ENCODE measurements at places on chromosomes 5 and 9.

DNA sequence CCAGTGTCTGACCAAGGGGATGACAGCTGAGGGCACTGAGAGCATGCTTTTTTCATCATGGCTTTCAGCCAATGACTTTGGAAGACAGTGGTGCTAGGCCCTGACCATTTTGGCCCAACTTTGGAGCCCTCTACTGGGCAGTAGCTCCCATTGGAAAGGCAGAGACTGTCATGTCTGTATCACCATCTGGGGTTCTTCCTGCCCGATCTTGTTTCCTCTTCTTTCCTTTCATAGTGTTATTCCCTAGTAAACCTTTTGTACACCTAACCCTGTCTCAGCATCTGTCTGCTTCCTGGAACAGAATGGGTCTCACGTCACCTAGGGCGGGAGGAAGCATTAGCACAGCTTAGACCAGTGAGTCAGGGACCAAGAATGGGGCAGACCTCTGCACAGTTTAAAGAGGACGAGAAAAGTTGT, 97.4 kb upstream of the MAST4 start:
- DNase-seq = no peak

DNA sequence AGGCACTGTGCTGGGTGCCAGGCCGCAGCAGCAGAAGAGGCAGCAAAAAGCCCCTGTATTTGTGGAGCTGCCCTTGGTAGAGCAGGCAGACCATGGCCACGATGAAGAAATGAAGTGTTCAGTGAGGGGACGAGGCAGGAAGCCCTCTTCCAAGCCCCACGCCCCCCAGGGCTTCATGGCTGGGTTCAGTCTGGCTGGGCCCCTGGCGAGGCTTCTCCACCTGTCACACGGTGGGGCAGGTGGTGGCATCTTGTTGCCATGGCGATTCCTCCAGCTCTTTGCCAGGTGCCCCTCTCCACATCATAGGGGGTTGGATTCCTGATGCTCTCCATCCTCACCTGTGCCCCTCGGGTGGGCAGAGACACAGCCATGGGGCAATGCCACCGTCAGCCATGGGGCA, 21.5 kb downstream of the ADGRD2 start:
- DNase-seq = no peak

- no peak for DNase-seq
Measured at GRCh38 chr9:5575000-5575399, 53.9 kb upstream of the RIC1 start.

GRCh38 chr5:138334867-138335447, 3.1 kb upstream of the FAM53C start:
- DNase-seq = no peak

- no peak for DNase-seq
Measured at GRCh38 chr5:5313101-5313635, 109.3 kb upstream of the ICE1 start.

DNA sequence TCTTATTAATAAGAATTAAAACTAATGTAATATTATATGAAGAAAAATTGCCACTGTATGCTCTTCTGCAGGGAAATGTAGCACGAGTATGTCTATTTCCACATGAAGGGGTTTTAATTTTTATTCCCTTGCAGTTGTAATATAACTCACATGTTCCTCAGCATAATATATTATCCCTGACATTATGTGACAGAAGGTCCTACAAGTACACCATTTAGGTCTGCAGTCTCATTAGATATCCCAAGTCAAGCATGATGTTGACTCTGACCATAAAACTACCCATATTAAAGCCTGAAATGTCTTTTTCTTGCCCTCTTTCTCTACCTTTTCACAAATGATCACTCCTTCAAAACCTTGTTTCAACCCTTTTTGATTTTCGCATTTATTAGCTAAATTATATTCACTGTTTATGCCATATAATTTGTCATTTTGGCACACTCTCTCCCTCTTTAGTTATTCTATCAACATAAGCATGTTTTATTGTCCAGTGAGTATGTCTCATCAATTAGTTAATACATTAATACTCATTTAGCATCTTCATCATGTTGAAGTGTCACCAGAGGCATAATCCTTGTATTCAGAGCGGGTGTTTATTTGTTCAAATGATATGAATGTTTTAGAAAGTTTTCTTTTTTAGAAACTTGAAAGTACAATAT, 532.8 kb downstream of the MAT2B start:
- DNase-seq = no peak

- no peak for DNase-seq
Measured at GRCh38 chr5:102889033-102889432, 133.9 kb downstream of the PAM start.

DNA sequence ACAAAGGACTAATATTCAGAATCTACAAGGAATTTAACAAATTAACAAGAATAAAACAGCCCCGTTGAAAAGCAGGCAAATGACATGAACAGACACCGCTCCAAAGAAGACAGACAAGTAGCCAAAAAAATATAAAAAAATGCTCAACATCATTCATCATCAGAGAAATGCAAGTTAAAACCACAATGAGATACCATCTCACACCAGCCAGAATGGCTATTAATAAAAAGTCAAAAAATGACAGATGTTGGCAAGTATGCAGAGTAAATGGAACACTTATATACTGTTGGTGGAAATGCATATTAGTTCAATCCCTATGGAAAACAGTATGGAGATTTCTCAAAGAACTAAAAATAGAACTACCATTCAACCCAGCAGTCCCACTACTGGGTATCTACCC, 302.7 kb upstream of the RGMB start:
- no peak for DNase-seq

- no peak for DNase-seq
Measured at GRCh38 chr5:112640546-112640945, 97.1 kb upstream of the APC start.

DNA sequence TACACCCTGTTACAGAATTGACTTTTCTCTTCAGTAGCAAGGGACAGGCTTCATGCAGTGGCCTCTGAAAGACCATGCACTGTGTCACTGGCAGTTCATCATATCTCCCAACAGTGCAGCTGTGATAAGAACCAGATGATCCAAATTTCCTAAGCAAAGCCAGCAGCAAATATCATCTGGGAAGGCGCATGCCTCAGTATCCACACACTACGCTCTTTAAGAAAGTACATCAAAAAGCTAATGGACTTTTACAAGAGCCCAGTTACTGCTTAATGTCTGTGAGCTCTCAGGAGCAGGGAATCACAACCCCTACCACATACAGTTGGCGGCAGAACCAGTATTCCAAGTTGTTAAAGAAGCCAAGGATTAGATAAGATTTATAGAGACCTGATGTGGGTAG, 25.1 kb downstream of the ADAMTSL1 start:
- DNase-seq = no peak

DNA sequence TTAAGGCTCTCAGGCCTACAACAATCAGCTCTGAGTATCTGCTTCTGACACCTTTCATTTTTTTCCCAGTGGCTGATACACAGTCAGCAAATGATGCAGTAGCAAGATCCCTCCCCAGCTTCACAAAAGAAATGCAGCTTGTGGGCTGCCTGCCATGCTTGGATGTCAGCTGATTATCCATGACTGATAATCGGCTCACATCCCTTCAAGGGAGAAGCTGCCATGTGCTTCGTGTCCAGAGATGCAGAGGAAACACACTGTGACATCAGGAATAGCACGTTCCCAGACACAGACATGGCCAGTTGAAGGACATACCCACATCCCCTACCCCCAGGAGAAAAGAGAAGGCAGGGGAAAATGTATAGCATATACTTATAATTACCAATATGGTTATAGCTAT, 27.9 kb downstream of the TMEM215 start:
- DNase-seq = no peak

- DNase-seq = no peak
Measured at GRCh38 chr5:53552561-53552960, 7.9 kb upstream of the NDUFS4 start.

GRCh38 chr5:6338135-6338534, 40.2 kb downstream of the MED10 start:
- DNase-seq = no peak

GRCh38 chr5:9350301-9350797, 195.5 kb downstream of the SEMA5A start:
- DNase-seq = no peak

DNA sequence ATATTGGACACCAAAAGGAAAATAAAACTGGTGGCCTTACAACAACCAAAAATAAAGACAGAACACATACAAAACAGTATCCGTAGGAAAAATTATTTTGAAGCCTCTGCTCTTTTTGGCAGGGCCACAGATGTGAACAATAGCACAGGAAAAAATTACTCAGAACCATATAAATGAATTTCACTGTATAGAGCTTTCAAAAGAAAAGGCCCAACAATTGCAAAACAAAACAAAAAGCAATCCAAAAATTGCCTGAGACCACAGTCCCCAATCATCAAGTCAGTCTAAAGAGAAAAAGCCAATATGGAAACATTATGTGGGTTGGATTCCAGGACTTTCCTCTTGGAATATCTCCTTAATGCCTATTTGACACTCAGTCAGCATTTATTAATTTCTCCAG, 243.8 kb downstream of the CEMIP2 start:
- DNase-seq = no peak

GRCh38 chr5:135269199-135269598, 129.8 kb downstream of the MACROH2A1 start:
- no peak for DNase-seq

- no peak for DNase-seq
Measured at GRCh38 chr5:37825334-37825915, 14.4 kb downstream of the GDNF start.

- no peak for DNase-seq
Measured at GRCh38 chr9:91814201-91814600, 135.8 kb downstream of the ROR2 start.

- DNase-seq = no peak
Measured at GRCh38 chr5:131693894-131694293, 58.9 kb upstream of the RAPGEF6 start.

DNA sequence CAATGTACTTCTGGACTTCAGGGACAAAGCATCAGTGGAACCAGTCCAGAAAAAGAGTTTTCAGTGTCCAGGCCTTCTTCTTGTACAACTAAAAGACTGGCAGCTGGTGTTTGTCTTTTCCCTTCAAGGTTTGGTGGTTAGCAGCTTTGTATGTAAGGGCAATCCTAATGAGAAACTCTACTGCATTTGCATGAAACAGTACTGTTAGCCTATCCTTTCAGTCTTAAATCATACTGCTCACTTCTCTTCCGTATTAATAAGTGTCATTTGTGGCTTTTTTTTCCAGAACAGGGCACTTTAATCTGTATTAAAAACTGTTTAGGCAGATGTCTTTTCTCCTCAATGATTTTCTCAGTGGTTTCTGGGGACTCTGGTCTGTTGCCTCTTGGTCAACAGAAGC, 48.9 kb downstream of the FAM174A start:
- no peak for DNase-seq

DNA sequence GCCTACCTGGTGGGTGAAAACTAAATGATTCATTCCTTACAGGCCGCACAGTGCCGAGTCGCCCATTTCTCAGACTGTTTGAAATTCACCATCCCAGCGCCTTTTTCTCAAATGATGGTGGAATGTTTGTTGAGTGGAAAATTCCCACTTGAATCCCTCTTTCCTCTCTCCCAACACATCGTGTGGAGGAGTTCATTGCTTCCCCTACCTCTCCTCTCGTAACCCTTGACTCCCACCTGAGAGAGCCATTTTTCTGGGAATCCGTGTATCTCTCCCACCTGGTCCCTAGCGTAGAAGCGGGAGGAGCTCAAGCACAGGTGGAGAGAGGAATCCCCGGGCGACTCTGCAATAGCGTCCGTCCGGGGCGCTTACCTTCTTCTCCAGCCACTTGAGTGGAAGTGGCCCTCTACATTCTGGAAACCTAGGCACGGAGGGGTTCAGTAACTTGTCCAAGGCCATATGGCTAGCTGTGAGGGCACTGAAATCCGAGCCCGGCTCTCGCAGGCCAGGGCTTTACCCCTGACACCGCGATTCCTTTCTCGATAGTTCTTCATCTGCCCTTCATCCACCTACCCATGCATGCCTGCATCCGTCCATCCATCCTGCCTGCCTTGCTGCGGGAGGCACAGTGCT, 683 bp downstream of the OSMR start:
- no peak for DNase-seq

- no peak for DNase-seq
Measured at GRCh38 chr9:68429631-68430030, 73.2 kb downstream of the PGM5 start.

DNA sequence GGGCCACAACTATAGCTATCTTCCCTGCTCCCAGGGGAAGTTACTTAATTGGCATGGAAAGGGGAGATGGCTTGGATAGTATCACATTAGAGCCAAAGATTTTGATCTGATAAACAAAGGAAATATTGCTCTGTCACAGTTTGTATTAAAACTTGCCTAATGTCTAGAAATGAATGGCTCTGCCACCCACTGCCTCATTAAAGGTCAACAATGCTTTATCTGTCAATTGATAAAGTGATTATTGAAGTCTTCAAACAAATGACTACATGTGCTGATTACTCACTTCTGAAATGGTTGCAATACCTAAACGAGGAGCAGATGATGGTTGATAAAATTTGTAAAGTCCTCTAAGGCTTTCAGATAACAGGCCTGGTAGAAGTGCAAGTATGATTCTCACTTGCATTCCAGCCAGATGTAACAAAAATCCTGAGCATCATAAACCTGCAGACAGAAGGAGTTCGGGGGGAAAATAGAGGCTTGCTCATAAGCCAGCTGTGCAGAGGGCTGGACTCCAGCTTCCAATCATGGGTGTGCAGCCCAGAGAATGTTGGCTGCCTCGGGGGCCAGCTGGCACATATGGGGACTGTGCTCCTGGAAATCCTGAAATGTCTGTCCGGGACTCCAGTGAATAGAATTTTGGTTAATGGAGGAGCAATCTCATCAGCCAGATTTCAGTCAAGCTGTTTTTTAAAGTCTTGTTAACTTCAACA, 200.5 kb upstream of the SLC27A6 start:
- no peak for DNase-seq

DNA sequence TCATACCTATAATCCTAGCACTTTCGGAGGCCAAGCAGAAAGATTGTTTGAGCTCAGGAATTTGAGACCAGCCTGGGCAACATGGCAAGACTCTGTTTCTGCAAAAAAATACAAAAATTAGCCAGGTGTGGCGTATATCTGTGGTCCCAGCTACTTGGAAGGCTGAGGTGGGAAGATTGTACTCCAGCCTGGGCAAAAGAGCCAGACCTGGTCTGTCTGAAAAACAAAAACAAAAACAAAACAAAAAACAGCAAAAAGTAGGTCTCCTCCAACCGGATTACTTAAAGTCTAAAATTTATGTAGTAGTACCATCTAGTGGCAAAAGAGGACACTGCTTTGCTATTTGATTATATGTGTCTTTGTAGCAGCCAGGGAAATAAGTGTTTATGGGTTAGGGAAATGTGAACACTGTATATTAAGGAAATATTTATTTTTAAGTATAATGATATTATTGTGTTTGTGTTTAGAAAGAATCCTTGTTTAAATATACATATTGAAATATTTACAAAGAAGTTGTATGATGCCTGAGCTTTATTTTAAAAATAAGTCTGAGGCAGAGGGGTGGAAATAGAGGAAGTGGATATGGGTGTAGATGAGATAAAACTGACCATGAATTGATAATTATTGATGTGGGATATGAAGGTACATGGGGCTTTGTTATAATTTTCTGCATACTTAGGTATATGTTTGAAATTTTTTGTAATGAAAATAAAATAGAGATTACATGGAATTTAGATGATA, 20.0 kb downstream of the APC start:
- DNase-seq = peak; percentile 66

GRCh38 chr5:62256161-62257019, 49.6 kb upstream of the KIF2A start:
- DNase-seq = peak; percentile 42

GRCh38 chr9:91412941-91413340, 10.7 kb downstream of the NFIL3 start:
- DNase-seq = no peak

Data from CD4-positive, alpha-beta T cell treated with Interleukin-4 for 4 hours (primary cell).